ENCODE measurements at places on chromosomes 16 and 17.

DNA sequence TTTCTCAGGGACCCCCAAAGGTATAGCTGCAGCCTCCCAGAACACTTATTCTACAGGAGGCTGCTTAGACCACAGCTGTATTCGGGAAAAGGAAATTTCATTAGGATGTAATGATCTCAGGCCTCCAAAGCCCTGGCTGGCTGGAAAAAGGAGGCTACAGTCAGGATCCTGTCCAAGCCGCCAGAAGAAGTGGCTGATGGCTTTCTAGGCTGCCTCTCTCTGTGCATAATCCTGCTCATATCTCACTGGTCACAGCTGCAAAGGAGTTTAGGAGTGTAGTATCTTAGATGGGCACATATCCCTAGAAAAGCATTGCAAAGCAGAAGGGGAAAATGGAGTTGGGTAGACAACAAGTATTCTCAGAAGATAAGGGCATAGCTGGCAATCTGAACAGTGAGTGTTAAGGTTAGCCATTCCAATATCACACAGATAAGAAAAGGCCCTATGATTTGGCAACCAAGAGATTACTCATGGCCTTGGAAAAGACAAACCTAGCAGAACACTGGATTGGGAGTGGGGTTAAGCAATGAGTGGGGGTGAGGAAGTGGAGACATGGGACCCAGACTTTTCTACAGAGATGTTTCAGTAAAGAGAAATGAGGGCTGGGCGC lies 26.0 kb upstream of the PRKCA start:
- no peak for DNase-seq

- no peak for DNase-seq
These were observed 34.0 kb downstream of the UBE2G1 start for GRCh38 chr17:4332296-4332970.

GRCh38 chr16:85307552-85308364 lies 195.5 kb upstream of the CIBAR2 start:
- no peak for DNase-seq

GRCh38 chr17:28955408-28955807 lies 4.1 kb upstream of the PHF12 start:
- no peak for DNase-seq

DNA sequence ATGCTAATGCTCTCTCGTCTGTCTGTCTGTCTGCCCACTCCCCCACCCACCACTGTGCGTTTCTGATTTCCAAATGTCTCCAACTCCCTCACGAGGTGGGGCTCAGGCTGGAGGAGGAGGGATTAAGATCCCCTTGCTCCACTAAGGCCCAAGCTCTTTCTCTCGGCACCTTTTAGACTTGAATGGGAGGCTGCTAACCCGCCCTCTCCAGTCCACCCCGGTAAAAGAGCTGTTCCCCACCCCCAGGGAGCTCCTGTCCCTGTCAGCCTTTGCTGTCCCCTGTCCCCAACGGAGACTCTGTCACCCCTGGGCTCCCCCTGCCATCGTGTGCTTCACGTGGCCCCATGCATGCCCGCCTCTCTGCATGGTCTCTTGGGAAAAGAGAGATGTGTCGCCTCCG lies 68.5 kb upstream of the PLCG2 start:
- no peak for DNase-seq
